ENCODE measurements at places on chromosomes 1 and 21.

GRCh38 chr1:41629571-41629970, 145.1 kb upstream of the EDN2 start:
- DNase-seq, result no peak

GRCh38 chr1:15620155-15620545, 2.9 kb downstream of the DDI2 start:
- DNase-seq, result no peak

DNA sequence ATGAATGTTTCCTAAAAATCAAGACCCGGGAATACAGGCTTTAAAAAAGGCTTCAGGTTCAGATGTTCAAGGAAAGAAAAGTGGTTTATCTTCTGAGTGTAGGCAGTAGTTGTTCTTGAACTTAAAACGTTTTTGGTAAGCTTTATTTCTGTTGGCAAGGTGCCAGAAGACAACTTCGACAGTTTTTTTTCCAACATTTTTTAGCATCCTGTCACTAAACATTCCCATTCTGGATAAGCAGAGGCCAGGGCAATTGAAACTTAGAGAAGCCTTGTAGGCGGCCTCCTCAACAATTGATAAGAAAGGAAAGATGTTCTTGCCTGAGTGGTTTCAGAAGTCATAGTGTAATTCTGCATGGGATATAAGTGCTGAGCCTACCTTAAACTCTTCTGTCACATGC, 66.7 kb downstream of the PATJ start:
- DNase-seq, result no peak

DNA sequence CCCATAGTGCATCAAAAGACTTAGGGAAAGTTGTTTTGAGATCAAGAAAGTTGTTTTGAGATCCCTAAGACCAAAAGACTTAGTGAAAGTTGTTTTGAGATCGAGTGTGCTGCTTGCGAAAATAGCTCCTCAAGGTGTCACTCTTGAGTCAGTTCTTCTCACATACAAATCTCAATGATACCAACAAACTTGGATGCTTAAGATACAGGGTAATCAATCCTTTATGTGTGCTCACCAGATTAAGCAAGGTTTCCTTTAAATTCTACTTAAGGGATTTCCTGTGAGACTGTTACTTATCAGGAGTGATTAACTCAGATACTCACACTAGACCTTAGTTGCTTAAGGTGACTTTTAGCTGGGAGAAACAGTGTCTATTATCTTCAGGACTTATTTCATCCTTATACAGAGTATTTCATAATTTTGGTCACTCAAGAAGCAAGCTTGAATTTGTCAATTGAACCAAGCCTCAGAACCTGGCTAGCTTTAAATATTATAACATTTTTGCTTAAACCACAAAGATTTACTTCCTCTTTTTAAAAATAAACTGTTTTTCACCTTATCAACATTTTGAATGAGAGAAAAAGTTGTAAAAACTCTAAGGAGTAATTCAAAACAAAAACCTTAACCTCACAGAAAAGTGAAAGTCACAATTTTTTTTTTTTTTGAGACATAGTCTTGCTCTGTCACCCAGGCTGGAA, 8.0 kb upstream of the RLF start:
- DNase-seq, result no peak

DNA sequence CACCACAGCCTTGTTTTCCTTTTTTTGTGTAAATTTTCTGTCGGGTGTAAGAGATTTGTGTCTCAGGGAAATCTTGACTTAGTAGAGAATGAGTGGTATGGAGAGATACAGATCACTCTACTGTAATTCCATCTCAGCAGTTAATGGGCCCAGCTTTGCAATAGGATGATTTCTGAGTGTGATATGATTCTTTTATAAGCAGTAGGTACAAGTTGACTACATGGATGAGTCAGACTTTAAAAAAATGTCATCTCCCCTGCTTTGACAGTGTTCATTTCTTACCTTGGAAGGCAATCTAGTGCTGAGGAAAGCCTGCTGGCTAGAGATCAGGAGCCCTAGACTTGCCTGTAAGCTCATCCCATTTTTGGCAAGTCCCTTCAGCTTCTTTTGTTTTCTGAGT, 261.9 kb downstream of the RYR2 start:
- no peak for DNase-seq

DNA sequence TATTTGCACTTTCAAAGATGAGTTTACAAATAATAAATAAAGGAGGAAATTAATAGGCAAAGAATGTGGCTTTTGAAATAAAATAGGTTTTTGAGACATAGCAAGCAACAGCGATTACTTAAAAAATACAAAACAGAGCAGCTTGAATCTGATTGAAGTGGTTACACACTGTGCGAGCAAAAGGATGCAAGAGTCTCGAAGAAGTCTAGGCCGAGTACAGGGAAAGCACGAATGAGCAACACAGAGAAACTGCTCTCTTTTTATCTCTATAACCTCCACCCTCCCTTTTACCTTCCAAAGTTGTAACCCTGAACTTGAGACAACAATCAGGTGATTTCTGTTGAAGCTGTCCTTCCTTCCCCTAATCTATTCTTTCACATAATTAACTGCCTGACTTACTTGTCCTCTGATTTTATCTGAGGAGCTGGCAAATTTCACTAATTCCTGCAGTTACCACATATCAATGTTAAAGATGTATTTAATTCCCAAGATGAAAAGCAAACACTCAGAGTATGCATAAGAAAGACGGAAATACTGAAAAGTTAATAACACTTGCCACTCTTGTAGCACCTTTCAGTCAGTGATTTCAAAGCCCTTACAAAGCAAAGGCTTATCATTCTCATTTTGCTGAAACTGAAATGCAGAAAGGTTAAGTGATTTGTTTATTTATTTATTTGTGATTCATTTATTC, 1030.1 kb downstream of the ADGRL2 start:
- no peak for DNase-seq

DNA sequence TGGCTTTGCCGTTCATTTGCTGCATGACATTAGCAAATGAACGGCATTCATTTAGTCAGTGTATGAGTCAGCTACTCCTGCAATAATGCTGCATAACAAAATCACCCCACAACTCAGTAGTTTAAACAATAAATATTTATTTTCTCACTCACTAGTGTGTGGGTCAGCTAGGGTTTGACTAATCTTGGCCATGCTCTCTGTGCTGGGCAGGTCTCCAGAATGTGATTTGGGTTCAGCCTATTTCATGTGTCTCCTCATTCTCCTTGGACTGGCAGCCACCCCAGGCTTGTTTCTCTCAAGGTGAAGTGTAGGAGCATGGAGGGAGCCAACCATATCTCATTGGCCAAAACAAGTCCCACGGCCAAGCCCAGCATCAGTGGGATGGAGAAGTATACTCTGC, 104.3 kb downstream of the LACTBL1 start:
- DNase-seq, result no peak

DNA sequence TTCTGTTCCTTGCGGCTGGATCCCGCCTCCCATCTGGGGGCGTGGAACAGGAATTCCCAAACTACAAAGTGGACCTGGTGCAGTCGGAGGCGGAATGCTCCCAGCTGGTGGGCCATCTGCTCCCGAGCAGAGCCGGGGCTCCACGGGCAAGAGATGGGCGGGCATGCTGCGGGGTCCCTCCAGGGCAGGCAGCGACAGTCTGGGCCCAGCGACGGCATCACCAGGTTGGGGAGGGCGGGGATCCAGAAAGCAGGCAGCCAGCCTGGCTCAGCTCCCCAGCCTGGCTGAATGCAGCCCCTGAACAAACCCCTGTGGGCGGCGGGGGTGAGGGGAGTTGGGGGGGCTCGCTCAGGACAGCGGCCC, 3.6 kb downstream of the MEGF6 start:
- no peak for DNase-seq

GRCh38 chr21:38664841-38665240, 140.9 kb upstream of the ETS2 start:
- no peak for DNase-seq

DNA sequence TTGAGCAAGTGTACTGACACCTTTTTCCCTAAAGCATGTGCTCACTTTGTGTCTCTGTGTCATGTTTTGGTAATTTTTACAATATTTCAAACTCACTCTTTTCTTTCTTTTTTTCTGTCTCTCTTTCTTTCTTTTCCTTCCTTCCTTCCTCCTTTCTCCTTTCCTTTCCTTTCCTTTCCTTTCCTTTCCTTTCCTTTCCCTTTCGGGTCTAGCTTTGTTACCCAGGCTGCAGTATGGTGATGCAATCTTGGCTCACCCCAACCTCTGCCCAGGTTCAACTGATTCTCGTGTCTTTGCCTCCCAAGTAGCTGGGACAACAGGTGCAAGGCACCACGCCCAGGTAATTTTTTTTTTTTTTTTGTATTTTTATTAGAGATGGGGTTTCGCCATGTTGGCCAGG, 60.4 kb upstream of the TINAGL1 start:
- DNase-seq, result no peak

GRCh38 chr1:32014948-32015273, 1.2 kb downstream of the KHDRBS1 start:
- no peak for DNase-seq

DNA sequence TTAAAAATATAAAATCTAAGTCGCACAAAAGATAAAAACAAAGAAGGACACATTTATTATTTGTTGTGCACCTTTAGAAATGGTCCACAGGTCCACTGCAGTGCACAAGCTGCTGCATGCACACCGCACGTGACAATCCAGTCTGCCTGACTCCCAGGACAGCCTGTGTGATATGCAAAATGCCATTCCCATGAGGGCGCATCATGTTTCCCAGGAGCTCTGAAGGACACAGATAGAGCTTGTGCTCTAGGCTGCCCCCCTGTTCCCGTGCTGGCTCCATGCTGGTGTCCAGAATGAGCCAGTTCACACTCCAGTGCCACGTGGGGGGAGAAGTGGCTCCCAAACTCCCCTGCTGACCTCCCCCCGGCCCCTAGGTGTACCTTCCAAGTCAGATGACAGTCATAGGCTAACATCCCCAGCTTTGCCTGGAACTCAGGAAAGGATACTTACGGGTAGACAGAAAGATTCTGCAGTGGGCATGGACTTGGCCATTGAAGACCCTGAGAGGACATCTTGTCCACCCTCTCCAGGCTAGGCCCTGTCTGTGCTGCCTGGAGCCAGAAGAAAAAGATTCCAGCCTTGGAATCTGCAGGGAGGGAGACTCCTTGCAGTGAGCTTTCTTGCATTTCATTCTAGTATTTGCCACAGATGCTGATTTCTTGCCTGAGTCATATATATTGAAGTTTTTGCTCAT, 26.3 kb downstream of the RAB7B start:
- DNase-seq, result no peak

DNA sequence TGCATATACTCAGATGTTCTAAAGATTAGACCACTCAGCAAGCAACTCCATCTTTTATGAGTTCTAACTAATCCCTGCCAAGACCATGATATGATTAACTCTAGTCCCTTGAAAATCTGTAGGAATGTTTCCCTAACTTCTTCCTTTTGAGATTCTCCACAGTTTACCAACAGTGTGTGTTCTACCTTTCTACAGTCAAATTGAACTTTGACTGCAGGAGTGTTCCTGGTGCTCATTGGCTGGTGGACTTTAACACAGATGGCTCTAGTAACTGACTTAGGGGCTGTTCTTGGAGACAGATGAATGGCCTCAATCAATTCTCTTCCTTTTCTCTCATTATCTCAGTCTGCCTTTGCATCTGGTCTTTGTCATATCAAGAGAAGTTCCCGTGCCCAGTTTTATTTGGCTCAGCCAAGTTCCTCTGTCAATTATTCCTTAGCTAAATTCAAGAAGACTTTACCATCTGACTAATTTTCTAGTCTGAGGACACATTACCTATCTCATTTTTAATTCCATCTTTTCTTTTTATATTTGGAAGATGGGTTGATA, 643.9 kb upstream of the CAMK1G start:
- no peak for DNase-seq

- no peak for DNase-seq
Measured at GRCh38 chr1:59180735-59181134, 116.2 kb upstream of the FGGY start.

GRCh38 chr1:67942274-67942673, 108.2 kb downstream of the DIRAS3 start:
- DNase-seq, result no peak

DNA sequence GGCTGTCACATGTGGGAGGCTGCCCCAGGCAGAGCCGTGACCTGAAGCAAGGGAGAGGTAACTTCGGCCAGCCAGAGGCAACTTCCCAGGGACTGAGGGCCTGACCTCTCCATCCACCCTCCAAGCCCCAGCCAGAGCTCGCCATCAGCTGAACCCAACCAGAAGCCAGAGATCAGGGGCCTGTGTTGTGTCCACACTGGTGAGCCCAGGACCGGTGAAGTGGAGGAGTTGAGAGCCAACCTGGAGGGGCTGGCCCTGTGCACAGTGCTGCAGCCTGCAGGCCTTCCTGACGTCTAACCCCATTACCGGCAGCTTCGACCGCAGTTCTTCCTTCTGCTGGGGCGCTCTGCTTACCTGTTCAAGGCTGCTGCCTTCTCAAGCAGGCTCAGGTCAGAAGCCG, 19.6 kb upstream of the PDE9A start:
- DNase-seq, result no peak

GRCh38 chr1:59332983-59333382, 36.1 kb downstream of the FGGY start:
- no peak for DNase-seq

GRCh38 chr1:100927276-100927675, 31.4 kb downstream of the SLC30A7 start:
- no peak for DNase-seq

DNA sequence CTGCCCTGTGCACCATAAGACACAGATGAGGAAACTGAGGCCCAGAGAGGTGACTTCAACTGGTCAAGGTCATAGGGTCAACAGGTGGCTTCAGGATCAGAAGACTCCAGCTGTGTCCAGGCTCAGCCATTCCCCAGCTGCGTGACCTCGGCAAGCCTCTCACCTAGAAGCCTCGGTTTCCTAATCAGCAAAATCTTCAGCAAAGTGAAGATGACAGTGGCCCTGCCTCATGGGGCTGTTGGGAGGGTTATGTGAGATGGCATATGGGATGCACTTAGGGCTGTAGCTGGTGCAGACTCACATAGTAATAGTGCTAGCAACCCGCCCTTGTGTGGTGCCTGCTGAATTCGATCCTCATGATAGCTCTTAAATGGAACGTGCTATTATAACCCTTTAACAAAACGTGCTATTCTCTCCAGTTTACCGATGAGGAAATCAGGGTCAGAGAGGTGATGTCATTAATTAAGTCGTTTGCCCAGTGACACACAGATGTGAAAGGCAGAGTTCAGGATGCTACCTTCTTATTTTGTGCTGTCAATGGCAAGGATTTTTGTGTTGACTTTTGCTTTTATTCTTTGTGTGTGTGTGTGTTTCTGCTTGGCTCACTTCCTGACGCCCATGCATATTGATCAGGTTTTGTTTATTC, 472.9 kb downstream of the MATN1 start:
- no peak for DNase-seq

DNA sequence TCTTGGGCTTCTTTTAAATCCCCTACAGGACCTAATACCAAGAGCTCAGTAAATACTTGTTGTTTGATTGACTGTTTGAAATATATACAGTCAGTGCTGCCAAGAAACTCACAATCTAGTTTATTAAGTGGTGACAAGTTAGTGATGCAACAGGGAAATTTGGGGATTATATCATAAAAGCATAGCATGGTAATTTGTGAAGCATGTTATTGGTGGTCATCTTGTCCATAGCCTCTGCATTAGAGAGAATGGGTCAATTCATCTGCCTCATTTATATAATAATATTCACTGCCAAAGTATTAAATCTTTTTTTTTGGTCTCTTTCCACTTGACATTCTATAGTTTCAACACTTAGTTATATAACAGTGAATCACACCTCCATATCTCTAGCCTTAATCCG, 138.2 kb upstream of the SPAG17 start:
- no peak for DNase-seq

GRCh38 chr1:177589166-177589565, 380.7 kb downstream of the SEC16B start:
- no peak for DNase-seq

Measured in NCI-H1048 (cell line).